T-helper 1 cell (primary cell): ENCODE measurements at places on chromosomes 12 and 14.

GRCh38 chr14:66377574-66377973, 108.6 kb upstream of the CCDC196 start:
- DNase-seq: no peak

GRCh38 chr12:34244608-34245007, 222.3 kb downstream of the ALG10 start:
- DNase-seq: no peak

- DNase-seq: no peak
Observed at GRCh38 chr12:24226745-24227350, 277.4 kb upstream of the SOX5 start.

DNA sequence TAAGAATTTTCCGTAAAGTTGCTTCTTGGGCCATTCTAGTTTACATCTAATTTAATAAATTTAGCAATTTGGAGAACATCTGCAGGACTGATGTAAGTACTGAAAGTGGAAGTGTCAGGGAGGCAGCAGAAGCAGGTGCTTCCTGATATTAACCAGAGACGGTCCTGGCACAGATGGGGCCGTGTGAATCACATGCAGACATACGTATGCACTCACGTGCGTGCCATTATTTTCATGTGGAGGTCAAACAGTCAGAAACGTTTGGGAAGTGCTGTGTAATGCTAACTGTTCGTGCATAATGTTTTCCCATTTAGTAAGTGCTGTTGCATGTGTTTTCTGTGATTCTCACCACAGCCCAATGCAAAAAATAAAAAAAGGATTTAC, 87.8 kb upstream of the DYNC1H1 start:
- DNase-seq: peak; percentile 77

GRCh38 chr14:44995770-44996294, 33.8 kb downstream of the TOGARAM1 start:
- no peak for DNase-seq

GRCh38 chr12:93089805-93090569, 160.9 kb upstream of the EEA1 start:
- no peak for DNase-seq

DNA sequence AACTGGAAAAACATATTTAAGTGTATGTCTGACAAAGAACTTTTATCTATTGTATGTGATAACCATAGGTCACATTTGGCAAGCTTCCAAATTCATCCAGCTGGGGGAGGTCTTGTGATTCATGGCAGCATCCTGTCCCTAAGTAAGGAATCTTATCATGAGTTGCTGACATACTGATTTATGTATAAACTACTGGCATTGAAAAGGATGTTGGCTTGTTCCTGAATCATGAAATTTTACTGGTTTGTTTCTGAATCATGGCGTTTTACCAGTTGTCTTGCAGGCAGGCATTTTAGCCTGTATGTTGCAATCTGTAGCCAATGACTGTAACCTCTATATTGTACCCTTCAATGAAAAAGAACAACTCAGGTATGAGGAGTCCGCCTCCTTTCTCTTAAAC, 244.8 kb downstream of the IPO8 start:
- DNase-seq: no peak

- no peak for DNase-seq
Observed at GRCh38 chr12:24152270-24152669, 202.8 kb upstream of the SOX5 start.

GRCh38 chr14:76694106-76694505, 67.2 kb upstream of the VASH1 start:
- no peak for DNase-seq

DNA sequence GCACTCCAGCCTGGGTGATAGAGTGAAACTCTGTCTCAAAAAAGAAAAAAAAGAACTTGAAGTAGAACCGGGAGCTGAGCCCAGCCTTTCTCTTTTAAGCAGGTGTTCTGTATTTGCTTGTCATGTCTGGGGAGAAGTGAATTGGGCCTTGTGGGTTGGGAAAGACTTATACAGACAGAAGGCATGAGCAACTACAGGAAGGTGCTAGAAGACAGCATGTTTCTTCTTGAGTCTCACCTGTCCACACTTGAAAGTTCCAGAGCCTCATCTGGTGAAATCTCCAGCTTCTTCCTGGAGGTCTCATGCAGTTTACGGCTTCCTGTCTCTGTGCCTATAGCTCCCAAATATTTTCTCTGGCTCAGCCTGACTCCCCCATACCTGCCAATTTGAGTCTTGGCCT, 2.5 kb downstream of the PGAM5 start:
- no peak for DNase-seq

GRCh38 chr12:71892059-71892458, 46.6 kb upstream of the TPH2 start:
- no peak for DNase-seq

DNA sequence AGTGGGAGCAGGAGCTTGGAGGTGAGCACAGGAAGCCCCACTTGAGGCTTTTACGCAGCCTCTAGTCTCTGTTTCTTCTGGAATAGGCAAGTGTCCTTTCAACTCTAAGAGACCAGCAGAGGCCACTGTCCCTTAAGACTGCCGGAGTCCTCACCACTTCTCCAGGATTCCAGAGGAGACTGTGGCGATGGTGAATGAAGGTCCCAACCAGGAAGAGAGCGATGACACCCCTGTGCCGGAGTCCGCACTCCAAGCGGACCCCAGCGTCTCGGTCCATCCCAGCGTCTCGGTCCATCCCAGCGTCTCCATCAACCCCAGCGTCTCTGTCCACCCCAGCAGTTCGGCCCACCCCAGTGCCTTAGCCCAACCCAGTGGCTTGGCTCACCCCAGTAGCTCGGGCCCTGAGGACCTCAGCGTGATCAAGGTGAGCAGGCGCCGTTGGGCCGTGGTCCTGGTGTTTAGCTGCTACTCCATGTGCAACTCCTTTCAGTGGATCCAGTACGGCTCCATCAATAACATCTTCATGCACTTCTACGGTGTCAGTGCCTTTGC, 442 bp downstream of the FLVCR2 start:
- no peak for DNase-seq
